ENCODE measurements at places on chromosomes 7 and 10.

DNA sequence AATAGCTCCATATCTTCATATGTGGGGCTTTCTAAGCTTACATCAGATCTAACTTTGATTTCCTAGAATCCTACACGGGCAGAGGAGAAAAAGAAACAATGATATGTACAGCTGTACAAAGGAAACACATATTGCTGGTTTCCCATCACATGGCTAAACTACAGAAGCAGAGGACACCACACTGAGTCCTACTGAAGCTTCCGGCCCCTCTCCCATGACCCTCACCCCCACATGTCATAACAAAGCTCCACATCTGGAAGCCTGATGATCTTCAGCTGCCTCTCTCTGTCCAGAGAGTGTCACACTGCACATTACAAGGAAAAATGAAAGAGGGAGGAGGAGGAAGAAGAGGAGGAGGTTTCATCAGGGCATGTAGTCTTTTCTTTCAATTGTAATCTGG lies 14.0 kb downstream of the SLC16A12 start:
- no peak for DNase-seq

DNA sequence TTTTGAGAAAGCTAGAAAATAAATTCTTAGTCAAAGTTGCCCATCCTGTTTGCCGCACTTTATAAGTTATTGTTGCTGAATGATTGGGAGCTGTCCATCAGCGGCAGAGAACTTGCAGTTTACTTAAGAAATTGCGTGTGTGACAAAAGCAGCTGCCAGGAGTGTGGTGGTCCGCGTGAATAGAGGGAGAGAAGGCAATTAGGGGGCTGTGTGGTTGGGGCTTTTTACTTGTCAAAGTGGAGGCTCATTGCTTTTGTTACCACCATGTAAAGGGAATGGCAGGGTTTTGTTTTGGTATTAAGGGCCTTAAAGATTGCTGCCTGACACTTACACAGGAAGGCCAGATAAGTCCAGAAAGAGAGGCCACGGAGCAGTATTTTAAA lies 177.8 kb downstream of the TCF7L2 start:
- no peak for DNase-seq

DNA sequence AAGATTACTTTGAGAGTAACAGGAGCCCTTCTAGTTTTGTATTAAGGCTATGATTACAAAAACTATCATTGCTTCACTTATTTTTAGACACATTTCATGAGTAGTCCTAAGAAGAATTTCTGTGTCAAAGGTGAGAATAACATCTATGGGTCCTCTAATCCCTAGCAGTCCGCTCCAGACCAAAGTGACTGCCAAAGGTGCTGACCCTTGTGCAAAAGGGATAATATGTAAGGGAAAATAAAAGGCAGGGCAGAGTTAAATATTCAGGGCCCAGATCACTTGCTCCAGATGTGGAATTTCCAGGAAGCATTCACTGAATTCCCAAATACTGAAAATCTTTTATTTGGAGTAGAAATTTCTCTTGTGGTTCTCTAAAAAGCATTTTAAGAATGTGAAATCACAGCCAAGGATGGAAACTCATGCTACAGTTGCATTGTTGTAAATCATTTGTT lies 29.3 kb downstream of the RHOBTB1 start:
- no peak for DNase-seq

DNA sequence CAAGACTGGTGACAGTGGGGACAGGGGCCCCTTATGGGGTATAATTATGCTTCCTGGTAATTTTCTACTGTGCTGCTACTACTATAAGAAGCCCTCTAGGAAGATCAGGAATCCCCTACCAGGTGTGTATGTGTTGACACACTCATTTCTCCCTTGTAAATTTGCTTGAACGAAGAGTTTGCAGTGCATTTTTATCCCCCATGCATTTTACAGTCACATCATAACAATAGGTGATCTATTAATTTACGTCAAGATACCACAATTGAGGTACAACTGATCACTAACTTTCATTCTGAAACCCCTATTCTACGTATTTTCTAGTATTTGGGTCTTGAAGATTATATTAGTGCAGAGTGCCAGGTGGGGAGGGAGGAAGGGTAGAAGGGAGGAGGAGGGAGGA lies 252.2 kb downstream of the NSUN6 start:
- no peak for DNase-seq

DNA sequence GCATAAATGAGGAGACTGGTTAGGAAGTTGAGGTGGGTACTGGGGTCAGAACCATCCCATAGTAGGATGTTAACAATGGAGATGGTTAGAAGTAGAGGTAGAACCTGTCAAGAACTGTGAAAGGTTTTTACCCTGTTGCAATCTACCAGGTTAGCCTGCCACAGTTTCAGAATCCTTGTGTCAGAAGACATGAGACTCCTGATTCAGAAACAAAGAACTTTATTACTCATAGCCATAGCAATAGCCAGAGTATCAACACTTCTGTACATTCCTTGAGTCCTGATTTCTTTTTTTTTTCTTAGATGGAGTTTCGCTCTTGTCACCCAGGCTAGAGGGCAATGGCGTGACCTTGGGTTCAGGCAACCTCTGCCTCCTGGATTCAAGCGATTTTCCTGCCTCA lies 200.9 kb downstream of the GRM3 start:
- no peak for DNase-seq

GRCh38 chr10:68566955-68567354 lies 6.8 kb downstream of the TET1 start:
- DNase-seq: no peak

DNA sequence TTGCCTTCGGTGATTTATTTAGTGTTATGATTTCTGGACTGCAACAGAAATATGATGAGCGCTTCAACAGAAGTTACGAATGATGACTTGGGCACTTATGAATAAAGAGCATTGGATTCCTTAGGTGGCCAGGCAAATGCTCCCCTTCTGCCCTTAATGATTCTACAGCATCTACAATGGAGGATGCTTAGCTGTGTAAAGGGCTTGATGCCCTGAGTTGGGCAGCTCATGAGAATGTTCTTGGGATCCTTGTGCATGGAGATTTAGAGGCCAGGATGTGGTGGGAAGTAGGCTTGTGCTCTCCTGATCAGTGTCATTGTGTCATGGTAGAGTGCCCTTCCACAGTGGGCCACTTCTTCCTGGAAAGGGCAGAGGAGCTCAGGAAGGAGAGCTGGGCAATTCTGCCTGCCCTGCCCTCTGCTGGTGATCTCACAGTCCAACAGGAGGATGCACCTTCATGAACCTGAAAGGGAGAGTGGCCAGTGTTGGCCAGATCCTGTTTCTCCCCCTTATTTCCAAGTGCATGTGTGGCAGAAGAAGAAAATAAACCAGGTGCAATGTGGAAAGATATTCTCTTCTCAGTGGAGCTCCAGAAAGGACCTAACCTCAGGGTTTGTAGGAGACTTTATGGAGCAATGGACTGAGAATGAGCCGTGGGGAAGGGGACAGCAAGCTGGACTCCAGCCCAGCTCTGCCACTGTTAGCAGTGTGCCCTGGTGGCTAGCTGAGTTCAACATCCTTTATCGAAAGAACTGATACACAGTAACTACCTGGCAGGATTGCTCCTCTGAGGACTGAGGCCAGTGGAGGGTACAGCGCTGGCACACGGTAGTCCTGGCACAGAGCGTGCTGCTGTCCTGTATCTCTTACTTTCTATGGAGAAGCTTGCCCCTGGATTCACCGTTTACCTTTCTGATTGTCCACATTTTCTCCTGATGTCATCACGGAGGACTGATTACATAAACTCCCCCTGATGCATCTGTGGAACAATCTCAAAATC lies 182.9 kb downstream of the BMPER start:
- no peak for DNase-seq

GRCh38 chr7:121323515-121324302 lies 5.1 kb upstream of the WNT16 start:
- no peak for DNase-seq

DNA sequence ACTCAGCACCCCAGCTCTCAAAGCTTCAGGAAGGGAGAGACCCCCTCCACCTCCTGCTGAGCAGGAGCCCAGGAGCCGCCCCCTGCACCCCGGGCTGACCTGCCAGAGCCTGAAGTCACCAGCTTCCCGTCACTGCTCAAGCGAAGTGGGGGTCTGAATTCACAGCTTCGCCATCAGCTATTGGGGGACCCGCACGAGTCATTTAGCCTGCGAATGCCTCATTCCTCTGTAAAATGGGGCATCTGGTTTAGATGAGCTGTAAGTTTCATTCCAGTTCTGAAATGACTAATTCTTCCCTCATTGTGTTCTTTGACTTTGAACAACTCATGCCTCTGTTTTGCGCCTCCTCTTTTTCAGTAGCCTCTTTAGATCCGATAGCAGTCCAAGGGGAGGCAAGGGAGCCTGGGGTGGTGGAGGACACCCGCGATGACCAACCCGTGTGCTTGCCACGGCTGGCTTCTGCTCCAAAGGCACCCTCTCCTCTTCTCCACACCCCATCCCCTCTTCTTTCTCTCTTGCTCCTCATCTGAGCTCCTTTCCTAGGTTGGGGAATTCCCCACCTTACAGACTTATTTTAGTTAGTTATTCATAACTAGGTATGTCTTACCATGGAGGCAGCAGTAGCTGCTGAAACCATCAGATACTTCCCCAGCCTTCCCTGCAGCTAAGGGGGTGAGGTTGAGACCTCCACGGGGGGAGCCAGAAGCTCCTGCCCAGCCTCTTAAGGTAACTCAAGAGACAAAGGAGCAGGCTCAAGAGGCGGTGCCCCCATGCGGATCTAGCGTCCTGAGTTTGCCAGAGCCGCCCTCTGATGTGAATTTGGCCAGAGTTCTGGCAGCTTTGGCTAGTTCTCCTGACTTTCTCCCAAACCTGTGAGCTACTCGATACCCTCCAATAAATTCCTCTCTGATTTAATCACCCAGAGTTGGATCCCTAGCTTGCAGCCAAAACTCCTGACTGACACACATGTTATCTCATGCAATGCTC lies 47.7 kb downstream of the RBM17 start:
- DNase-seq: no peak

- DNase-seq: no peak
These were observed 24.7 kb downstream of the ADK start for GRCh38 chr10:74175510-74176379.

- DNase-seq: no peak
These were observed 221.3 kb downstream of the ARHGAP12 start for GRCh38 chr10:31707093-31708039.

DNA sequence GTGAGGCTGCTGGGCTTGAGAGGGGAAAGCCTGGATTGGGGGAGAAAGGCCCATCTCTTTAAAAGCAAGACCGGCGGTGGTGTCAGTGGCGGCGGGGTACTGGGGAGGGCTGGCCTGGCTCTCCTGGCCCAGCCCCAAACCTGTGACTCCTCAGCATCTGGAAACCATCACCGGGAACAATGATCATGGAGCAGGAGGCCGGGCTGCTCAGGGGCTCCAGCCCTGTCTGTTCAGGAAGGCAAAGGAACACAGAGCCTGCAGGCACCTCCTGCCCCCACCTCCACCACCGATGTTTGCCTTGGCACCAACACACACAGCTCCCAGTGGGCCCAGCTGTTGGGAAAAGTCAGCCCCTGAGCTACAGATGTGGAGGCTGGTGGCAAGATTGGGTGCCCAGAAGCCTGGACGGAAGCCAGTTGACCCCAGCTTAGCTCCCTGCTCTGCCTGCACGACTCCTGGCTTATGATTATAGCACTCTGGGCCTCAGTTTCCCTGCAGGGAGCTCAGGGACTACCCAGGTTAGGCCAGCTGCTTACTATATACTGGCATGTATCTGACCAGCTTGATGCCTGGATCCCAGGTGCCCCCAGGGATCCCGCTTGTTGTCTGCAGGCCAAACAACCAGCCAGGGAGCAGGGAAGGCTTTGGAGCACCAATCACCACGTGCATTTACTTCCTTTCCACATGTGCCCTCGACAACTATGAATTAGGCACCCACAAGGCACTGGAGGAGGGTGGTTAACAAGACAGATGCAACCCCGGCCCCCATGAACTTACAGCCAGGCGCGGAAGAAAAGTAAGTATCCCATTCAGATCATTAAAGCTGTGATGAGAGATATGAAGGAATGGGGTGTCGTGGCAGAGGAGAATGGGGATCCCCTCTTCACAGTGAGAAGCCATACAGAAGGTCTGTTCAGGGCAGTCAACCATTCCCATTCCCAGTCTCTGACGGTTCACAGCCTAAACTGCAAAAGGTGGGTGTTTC lies 37.3 kb downstream of the ZCCHC24 start:
- DNase-seq: no peak

GRCh38 chr7:2175514-2175913 lies 57.2 kb downstream of the MAD1L1 start:
- no peak for DNase-seq

GRCh38 chr10:132257271-132257670 lies 50.5 kb downstream of the STK32C start:
- DNase-seq: no peak

- peak; percentile 89 for DNase-seq
These were observed 65.9 kb downstream of the CLIP2 start for GRCh38 chr7:74355091-74355490.

GRCh38 chr7:2632733-2633537 lies 1.1 kb downstream of the TTYH3 start:
- no peak for DNase-seq

- no peak for DNase-seq
These were observed 55.5 kb downstream of the ZNF277 start for GRCh38 chr7:112262036-112262435.

DNA sequence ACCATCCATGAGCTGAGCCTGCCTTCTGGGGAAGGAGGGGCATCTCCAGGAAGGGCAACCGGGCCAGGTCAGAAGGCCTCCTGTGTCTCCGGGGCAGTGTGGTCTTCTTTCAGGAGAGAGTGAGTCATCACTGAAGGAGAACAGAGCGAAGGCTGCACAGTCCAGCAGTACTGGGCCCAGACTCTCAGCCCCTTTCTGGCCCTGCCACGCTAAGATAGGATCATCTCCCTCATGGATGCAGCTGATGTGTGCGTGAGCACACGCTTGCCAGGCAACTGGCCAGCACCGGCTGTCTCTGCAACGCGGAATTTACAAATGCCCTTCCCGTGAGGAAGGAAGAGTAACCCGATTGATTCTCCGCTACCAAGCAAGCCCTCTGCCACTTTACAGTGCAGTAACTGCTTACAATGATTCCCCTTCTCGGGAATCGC lies 328.2 kb downstream of the TNS3 start:
- DNase-seq: no peak

- DNase-seq: no peak
These were observed 67.3 kb downstream of the SORBS1 start for GRCh38 chr10:95493862-95494261.

- DNase-seq: no peak
These were observed 320.3 kb downstream of the SFMBT2 start for GRCh38 chr10:7090529-7090928.

- no peak for DNase-seq
These were observed 189.9 kb downstream of the EBF3 start for GRCh38 chr10:129774082-129774735.

DNA sequence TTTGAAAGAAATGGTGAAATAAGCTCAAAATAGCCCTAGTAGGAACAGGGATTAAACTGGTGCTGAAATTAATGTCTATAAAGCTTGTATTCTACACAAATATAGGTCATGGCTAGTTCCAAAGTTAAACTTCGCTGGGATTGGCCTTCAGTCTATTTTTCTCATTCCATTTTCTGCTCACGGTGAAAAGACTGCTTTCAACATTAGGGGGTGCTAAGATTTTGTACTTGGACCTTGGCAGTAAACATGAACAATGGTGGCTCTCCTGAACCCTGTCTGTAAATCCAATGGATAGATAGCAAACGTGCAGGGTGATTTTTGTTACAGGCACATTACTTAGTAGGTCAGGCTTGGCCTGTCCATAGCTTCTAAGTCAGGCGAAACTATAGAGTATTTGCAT lies 36.0 kb upstream of the RSU1 start:
- no peak for DNase-seq

Data from NCI-H2029 treated with DMSO at 0.1 percent for 48 hours (cell line).